SHP77 treated with DMSO at 0.1 percent for 48 hours (cell line): ENCODE measurements at places on chromosomes 6 and 20.

GRCh38 chr20:1824834-1825233 lies 70.4 kb upstream of the SIRPA start:
- no peak for DNase-seq

GRCh38 chr6:154086510-154086909 lies 47.5 kb downstream of the OPRM1 start:
- no peak for DNase-seq

- DNase-seq, result no peak
These were observed 1016.0 kb downstream of the EYS start for GRCh38 chr6:64691064-64691463.

DNA sequence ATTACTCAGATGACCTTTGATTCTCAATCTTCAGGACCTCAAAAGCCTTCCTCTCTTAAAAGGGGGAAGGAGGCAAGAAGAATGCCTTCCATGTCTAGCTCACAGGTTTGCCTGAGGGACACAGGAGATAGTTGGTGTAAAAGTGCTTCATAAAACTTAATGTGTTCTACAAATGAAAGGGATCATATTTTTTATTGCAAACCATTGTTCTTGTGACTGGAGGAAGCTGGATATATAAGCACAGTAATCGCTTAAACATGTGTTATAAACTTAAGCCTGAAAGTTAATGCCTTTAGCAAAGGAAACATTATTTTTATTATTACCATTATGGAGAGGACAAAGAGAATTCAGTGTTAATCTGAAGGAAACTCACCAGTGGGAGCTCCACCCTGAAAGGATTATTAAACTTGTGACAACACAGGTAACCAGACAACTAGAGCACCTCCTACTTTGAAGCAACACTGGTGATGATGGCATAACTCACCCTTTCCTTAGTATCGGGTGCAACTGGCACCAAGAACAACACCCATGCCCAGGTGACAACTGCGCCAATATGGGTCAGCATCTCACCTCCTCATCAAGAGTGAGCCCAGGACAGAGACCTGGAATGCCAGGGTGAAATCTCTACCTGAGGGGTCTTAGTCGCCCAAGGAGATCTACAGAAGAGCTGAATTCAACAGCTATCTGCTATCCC lies 288.7 kb upstream of the PRDM1 start:
- no peak for DNase-seq

DNA sequence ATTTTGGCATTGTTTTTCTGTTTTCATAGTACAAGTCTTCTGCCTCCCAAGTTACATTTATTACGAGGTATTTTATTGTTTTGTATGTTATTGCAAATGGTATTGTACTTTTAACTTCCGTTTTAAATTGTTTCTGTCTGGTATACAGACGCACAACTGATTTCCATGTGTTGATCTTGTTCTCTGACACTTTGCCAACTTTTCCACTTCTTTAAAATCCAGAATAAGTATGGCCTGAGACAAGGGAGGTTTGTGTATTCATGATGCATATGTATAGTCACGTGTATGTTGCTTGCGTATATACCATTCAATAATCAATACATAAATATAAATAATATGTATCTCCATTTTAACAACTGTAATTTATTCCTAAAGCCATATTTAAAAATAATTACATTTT lies 41.2 kb downstream of the THBS2 start:
- no peak for DNase-seq

GRCh38 chr6:67212584-67212983 lies 1422.5 kb upstream of the ADGRB3 start:
- no peak for DNase-seq

DNA sequence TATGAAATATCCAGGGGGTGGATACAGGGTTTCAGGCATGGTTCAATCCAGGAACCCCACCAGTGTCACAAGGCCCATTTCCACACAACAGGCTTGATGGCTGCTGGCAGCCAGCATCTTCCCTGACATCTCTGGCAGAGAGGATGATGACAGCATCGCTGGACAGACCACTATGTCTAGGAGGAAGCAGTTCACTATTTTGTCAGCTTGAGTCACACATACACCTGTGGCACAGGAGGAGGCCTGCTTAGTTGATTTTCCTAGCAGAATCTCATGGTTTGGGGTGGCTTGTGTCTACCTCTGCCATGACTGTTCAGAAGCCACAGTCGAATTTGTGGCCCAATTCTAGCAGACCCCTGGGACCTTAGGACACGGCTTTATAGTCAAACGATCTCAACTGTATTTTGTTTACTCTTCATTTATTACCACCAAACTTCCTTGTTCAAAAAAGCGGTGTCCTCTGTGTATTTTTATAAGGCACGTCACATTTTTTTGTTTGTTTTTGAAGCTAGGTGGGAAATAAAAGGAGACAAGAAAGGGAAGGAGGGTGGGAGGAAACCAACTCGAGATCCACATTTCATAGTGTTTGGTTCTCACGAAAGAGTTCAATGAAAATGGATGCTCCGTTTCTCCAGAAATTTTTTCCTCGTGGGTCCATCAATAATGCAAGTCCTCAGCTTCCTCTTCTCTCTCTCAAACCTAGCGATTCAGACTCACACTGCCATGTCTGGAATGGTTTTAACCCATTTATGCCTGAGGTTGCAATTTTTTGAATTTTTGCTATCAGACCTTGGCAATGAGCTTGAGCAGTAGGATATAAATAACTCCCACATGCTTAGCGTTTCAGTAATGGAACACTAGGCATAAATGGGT lies 94.4 kb downstream of the TOX2 start:
- no peak for DNase-seq

- DNase-seq, result no peak
These were observed 29.0 kb upstream of the DSN1 start for GRCh38 chr20:36802326-36803222.

GRCh38 chr6:91221072-91221720 lies 634.3 kb upstream of the MAP3K7 start:
- no peak for DNase-seq

DNA sequence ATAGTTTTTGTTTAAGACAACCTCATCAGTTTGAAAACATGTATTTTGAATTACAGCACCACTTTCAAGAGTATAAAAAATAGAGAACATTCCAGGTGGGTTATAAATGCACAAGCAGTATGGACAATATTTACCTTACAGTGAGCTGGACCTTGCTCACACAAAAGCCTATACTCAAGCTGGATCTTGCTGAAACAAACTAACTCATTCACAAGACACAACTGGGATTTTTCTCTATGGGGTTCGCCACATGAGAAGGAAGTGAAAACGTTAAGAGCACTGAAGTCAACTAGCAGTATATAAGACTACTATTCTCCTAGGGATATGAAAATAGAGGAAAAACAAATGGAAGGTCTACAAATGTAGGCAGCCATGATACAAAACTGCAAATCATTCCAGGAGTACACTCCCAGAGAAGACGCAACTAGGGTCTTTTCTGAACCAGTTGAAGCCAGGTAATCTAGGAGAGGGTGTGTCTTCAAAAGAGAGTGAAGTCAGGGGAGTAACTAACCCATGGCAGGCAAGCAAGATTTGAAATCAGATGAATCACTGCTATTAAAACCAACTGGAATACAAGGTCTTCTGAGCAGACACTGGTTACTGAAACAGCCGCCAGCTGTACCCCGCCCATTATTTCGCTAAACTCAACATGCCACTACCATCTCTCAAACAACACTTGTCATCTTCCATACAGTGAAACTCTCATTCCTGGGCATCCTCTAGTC lies 26.5 kb downstream of the STAU1 start:
- DNase-seq, result no peak

DNA sequence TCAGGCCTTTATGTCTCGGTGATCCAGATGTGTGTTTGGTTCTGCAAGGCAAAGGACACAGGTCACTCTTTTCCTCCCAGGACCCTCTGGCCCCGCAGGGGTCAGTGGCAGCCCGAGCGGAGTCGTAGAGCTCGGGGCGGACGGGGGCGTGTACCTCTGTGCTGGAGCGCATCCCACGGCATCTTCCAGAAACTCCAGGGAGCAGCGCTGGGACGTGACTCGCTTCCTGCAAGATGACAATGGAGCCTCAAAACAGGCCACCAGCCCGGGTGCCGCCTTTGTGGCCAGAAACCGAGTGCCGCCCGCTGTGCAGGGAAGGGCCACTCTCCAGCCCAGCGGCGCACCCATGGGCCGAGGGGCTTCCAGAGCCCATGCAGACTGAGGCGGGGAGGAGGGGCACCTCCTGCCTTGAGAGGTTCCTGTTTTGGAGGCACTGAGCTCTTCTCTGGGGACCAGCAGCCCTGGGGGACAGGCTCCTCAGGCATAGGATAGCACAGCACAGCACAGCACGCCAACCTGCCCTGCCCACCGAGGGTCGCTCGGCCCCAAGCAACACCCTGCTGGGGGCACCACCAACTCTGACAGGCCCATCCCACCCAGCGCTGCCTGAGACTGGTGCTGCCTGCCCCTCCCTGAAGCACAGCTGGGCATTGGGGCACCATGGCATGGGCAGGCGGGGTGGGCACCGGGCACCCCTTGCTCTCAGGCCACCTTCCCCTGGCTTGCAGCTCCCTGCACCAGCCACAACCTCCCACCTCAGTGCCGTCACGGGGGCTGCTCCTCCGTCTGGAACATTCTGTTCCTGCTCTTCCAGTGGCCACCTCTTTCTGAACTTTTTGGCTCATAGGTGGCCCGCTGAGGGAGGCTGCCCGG lies 9.7 kb downstream of the RPS21 start:
- DNase-seq, result no peak

GRCh38 chr20:64150756-64151632 lies 13.3 kb upstream of the MYT1 start:
- DNase-seq, result no peak

DNA sequence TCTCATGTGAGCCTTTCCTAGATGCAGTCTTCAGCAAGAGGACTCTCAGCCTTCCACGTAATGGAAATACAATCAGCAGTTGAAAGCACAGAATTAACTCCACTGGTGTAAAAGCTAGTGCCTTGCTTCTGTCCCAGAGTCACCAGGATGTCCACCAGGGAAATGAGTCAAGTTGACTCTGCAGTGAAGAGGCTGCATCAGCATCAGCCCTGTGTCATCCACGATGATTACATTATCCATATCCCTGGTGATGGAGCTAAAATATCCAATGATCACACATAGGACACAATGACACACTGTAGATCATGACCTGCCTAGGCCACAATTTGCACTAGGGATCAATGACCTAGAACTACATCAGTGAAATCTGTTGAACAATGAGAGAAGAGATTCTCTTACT lies 262.4 kb downstream of the ERMARD start:
- DNase-seq, result no peak

DNA sequence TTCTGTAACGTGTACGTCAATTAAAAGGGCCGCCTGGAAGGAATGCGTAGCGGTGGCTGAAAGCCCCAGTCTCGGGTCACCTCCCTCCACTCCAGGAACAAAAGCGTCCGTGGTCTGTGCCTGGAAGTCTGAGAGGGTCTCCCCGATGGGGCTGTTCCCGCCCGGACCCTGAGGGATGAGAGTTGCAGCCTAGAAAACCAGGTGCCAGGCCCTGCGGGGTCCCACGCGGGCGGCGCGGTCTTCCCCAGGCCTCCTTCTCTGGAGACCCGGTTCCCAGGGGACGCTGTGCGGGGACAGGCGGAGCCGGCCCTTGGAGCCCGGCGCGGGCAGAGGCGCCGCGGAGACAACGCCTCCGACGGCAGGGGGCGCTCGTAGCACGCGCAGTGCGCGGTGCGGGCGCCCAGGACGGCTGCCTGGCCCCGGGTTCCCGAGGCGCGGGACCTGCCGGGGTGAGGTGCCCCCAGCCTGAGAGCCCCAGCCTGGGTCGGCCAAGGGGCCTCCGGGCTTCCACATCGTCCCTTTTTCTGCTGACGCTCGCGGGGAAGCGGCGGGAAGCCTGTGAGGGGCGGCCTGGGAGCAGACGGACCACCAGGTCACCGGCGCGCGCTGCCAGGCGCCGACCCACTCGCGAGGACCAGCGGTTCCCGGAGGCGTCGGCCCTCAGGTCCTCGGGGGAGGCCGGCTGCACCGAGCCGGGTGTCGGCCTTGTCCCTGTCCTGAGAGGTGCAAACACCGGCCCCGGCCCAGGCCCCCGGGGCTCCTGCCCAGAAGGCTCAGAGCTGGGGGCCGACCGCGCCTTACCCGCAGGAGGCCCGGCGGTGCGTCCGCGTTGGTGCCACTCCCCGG lies 5.3 kb upstream of the FOXC1 start:
- DNase-seq, result no peak

GRCh38 chr20:6055981-6056569 lies 2.2 kb upstream of the LRRN4 start:
- no peak for DNase-seq

DNA sequence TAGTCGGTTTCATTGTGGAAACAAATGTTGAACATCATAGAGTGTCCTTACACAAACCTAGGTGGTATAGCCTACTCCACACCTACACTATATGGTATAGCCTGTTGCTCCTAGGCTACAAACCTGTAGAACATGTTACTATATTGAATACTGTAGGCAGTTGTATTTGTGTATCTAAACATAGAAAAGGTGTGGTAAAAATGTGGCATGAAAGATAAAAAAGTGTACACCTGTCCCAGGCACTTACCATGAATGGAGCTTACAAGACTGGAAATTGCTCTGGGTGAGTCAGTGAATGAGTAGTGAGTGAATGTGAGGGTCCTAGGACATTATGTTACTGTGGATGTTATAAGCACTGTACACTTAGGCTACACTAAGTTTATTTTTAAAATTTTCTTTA lies 103.0 kb downstream of the ZFAND3 start:
- no peak for DNase-seq

- DNase-seq, result no peak
These were observed 181.1 kb downstream of the REV3L start for GRCh38 chr6:111301946-111302345.

DNA sequence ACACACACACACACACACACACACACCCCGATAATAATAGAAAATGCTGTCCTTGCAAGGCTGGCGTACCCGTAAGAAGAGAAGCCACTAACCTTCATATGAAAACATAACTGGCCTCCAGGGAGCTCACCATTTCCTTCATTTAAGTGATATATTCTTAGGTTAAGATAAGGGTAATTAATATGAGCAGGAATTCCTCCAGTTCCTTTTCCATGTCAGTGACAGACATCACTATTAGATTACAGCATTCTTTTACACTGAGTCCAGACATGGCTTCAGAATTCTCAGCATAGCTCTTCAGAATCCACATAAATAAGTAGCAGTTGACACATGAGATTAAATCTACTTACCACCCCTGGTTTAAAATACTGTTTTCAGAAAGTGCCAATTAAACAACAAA lies 121.9 kb downstream of the SIM1 start:
- DNase-seq, result no peak

GRCh38 chr6:4957521-4958231 lies 46.2 kb downstream of the RPP40 start:
- no peak for DNase-seq

DNA sequence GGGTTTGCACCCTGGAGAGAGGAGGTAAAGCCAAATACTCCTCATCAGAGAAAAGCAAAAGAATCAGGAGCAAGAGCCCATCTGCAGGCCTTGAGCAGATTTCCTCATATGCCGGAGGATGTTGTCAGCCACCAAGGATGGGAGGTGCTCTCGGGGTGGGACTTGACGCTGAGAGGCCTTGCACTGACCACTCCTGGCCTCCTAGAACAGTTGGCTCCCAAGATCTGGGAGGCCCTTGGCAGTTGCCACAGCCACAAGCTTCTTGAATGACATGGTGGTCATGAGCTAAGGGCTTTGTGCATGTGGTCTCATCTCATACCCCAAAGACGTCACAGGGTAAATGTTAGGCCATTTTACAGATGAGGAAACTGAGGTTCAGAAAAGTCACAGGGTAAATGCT lies 75.2 kb upstream of the PMEPA1 start:
- DNase-seq, result no peak

- no peak for DNase-seq
These were observed 815 bp upstream of the ITPR3 start for GRCh38 chr6:33620158-33620855.
